Endodermal cell (in vitro differentiated cells): ENCODE measurements at places on chromosomes 2 and 18.

- DNase-seq = no peak
These were observed 86.1 kb downstream of the FARSB start for GRCh38 chr2:222569826-222570225.

- DNase-seq = peak; percentile 36
These were observed 95.6 kb downstream of the NDUFA10 start for GRCh38 chr2:239929504-239929903.

DNA sequence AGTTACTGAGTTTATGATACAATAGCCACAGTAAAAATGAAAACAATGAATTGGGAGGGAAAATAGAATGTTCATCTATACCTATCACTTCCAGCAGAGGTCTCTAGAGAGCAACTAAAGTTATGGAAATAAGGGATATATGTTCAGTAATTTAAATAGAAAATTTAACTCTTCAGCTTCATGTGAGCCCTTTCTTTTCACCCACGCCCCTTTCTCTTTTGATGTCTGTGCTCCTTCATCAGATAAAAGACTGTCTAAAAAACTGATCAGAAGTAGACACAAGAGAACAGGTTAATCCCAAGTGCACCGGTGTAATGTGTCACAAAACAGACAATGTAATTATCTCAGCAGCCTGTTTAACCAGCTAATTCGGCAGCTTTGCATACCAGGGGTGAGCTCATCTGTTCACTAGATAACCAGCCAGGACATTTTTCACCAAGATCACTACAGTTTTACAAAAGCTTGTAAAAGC lies 238.5 kb upstream of the ERBB4 start:
- no peak for DNase-seq

GRCh38 chr2:221761260-221761659 lies 189.2 kb upstream of the EPHA4 start:
- no peak for DNase-seq

GRCh38 chr2:159457589-159457988 lies 158.8 kb downstream of the BAZ2B start:
- DNase-seq = no peak
